ENCODE measurements at places on chromosomes 3 and 15.

DNA sequence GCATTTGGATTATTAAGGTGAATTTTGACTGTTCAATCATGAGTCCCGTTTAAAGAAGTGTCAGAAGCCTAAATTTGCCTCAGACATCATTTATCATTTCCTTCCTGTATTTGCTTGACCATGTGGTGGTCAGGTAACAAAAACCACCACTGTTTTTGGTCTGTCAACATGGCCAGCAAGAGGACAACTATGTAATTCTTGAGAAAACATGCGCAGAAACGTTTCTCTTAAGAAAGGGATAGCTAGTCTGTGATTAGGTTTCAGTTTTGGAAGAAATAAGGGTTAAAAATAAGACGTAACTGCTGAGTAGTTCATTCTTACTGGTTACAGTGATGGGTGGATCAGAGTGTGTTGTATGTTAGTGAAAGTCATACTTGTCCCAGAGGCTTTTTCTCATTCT is 204.5 kb downstream of the AKAP13 start:
- DNase-seq = no peak

GRCh38 chr15:78369161-78369560 is 29.0 kb downstream of the CRABP1 start:
- DNase-seq = no peak

DNA sequence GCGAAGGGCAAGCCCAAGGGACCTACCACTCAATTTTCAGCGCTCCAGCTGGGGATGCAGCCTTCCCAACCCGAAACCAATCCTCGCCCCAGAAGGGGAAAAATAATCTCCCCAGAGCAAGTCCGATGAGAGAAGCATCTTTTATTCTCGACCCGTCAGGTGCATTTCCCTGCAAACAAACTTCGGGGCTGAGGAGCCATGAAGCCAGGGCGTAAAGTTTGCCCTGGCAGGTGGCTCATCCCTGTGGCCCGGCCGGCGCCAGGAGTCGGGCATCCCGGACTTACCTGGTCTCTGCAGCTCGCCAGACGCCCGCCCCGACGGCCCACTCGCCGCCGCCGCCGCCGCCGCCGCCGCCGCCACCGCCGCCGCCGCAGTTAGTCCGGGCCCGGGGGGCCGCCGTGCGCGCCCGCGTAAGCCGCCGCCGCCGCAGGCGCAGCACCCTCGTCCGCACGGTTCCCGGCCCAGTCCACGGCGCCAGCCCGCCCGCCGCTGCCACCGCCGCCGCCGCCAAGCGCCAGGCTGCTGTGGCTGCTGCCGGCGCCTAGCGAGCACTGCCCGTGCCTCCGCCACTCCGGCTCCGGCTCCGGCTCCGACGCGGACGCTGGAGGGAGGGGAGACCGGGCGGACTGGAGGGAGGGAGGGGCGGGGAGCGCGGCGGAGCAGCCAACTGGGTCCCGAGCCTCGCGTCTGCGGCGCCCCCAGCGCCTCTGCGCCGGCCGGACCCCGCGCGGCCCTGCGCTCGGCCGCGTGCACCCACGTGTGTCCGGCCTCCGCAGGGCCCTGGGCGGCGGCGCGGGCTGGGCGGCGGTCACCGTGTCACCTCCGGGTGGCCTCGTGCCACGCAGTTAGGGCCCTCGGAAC is at the start of gene CNTN3:
Gene CNTN3, minus strand, starts transcription at position 553 of the 861 bp plus-strand sequence. CDS start 93,547 bp downstream, outside the sequence.
- no peak for DNase-seq

DNA sequence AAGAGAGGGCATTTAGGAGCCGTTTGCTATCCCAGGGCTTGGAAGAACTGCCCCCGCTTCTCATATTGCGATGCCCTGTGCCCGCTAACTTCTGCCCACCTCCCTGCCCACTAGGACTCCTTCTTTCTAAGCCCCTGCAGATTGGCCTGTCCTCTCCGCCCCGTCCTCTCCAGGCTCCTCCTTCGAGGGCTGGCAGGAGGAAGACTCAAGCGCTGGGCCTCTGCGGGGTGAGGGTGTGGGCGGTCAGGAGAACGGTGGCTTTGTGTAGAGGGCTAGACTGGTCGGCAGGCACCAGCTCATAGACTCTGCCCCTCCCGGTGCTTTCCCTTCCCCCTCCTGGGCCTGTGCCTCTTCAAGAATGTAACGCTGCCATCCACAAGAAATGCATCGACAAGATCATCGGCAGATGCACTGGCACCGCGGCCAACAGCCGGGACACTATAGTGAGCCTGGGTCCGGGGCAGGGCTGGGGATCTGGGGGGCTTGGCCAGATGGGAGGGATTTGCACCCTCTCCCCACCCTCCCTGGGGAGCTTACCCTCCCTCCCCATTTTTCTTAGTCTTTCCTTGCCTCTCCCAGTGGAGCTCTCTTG is 21.9 kb downstream of the PRKCD start:
- no peak for DNase-seq

DNA sequence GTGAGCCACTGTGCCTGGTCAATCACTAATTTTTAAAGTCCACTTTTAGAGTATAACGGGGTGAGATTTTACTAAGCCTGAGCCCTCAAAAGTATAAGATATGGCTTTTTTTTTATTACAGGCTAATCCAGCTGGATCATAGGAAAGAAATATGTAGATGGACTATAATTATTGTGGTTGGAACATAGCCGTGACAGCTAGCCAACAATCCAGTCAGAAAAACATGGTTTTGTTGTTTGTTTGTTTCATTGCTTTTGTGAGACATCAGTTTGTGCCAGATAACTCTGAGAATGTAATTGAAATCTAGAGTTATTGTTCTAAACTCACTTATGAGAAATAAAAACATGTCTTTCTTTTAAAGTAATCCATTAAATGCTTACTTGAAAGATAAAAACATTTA is 37.3 kb upstream of the ATOSA start:
- DNase-seq = no peak

GRCh38 chr3:71726146-71726545 is 944 bp upstream of the EIF4E3 start:
- no peak for DNase-seq

GRCh38 chr3:169337500-169338078 is 325.9 kb downstream of the MECOM start:
- DNase-seq = no peak

- DNase-seq = no peak
These were observed 168.0 kb downstream of the SHOX2 start for GRCh38 chr3:157938154-157938779.

DNA sequence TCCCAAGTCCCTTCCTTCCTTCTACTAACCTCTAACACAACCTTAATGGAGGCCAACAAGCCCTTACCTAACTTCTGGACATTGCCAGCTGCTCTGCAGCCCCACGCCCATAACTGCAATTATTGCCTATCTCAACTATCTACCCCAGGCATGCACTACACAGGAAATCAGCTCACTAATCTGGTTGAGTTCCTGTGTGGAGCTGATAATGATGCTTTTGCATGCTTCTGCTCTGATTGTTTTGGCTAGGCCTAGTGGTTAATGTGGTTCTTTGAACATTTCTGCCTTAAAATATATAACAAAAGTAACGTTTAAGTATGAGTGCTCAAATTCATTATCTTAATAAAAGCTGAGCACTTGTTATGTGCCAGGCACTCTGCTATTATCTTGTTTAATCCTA is 463.9 kb downstream of the MFSD1 start:
- no peak for DNase-seq

DNA sequence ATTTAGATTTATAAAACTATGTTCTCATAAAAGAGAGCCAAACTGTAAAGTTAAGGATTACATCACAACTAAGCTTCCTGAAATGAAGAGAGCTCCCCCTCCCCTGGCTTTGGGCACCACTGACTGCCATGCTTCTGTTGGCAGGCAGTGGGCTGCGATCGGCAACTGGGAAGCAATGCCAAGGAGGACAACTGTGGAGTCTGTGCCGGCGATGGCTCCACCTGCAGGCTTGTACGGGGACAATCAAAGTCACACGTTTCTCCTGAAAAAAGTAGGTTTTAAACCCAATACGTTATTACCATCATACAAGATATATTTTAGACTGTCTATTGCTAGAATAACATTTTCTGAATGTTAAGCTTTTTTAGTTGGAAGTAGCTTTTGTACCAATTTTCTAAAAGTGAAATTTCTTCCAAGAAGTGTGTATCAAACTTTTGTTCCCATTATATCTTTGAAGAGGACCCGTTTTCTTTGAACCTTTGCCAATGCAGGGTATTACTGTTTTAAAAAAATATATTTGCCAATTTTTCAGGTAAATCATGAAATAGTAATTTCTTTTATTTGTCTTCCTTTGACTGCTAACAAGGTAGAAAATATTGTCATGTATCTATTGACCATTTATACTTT is 184.1 kb downstream of the ADAMTSL3 start:
- DNase-seq = no peak

GRCh38 chr15:79184465-79184892 is 93.9 kb upstream of the RASGRF1 start:
- DNase-seq = peak; percentile 43

DNA sequence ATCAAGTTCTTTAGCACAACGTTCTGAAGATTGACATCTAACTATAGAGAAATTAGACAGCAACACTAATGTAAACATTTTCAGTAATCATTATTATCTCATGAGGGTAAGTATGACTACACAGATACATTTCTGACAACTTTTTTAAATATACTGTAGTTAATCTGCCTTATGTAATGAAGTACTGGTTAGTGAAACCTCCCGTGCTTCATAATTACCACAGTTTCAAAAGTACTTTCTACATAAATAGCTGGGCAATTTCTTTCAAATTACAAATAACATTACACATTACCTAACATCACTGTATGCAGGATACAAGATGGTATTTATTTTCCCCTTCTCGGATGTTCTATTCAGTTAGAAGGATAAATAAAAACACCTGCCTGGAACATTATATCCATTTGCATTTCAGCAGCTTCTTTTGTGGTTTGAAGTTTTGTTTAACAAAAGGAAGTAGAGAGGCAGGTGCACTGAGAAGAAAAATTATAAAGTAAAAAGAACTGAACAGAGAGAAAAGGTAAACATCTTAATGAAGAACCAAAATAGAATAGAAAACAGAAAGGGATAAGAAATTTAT is 1241.5 kb upstream of the GBE1 start:
- DNase-seq = no peak

DNA sequence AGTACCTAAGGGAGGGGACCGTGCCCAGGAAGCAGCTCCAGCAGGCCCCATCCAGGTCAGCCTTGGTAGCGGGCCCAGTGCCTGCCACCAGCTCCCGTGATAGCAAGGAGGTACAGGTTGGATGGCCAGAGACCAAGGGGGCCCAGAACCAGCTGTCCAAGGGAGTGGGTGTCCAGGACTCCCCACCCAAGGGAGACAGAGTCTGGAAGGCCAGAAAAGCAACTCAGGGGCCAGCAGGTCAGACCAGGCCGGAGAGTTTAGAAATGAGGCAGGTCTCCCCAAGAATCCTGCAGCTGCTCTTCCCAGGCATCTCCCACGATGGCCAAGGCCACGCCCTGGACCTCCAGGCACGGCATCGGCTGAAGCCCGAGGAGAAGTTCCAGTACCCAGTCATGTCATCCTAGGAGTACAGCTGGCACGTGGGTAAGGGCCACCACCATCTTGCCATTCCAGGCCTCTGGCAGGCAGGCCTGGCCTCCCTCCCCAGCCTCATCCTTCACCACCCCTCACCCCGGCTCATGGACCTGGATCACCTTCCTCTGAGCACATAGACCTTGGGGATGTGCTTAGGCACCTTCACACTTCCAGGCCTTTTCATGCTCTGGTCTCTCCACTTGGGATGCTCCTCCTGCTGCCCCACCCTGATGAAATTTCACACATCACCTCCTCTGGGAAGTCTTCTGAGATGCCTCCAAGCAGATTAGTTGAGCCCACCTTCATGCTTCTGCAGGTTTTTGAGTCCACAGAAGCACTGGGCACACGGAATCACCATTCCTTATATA is 30.5 kb downstream of the DNASE1L3 start:
- DNase-seq = no peak

GRCh38 chr15:43095708-43096347 is 10.0 kb downstream of the UBR1 start:
- DNase-seq = no peak

- no peak for DNase-seq
These were observed 42.3 kb upstream of the USP3 start for GRCh38 chr15:63462088-63462487.

- DNase-seq = no peak
These were observed 50.5 kb downstream of the UBE2E1 start for GRCh38 chr3:23856286-23856685.

- no peak for DNase-seq
These were observed 65.4 kb upstream of the XCR1 start for GRCh38 chr3:46092702-46093080.

- DNase-seq = no peak
These were observed 18.3 kb downstream of the MYZAP start for GRCh38 chr15:57609805-57610529.

GRCh38 chr15:67303490-67304363 is 49.1 kb downstream of the IQCH start:
- no peak for DNase-seq

DNA sequence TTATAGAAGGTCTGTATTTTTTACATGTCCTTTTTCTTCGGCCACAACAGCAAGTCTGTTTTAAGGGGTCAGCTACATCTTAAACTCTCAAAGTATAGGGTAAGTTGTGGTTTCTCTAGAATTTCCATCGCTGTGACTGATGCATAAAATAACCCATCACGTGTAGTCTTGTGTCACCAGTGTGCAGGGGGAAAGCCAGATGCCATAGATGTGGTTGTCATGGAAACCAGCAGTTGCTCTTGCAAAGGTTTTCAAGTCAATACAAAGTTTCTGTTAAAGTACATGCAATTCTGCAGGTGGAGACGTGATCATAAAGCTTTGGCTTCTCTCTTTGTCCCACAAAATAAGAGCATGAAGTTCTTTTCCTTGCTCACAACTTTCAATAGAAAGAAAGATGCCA is 210.3 kb upstream of the ONECUT1 start:
- DNase-seq = no peak

- DNase-seq = peak; percentile 26
These were observed 195.4 kb upstream of the LPP start for GRCh38 chr3:187958432-187959003.

GRCh38 chr15:80697075-80697685 is 2.1 kb downstream of the ABHD17C start:
- no peak for DNase-seq
